ENCODE measurements at places on chromosomes 11 and 22.

- DNase-seq, result peak; percentile 36
Observed at GRCh38 chr11:95922536-95923438, 1.1 kb downstream of the MTMR2 start.

GRCh38 chr11:106398502-106399075, 321.1 kb downstream of the AASDHPPT start:
- no peak for DNase-seq

DNA sequence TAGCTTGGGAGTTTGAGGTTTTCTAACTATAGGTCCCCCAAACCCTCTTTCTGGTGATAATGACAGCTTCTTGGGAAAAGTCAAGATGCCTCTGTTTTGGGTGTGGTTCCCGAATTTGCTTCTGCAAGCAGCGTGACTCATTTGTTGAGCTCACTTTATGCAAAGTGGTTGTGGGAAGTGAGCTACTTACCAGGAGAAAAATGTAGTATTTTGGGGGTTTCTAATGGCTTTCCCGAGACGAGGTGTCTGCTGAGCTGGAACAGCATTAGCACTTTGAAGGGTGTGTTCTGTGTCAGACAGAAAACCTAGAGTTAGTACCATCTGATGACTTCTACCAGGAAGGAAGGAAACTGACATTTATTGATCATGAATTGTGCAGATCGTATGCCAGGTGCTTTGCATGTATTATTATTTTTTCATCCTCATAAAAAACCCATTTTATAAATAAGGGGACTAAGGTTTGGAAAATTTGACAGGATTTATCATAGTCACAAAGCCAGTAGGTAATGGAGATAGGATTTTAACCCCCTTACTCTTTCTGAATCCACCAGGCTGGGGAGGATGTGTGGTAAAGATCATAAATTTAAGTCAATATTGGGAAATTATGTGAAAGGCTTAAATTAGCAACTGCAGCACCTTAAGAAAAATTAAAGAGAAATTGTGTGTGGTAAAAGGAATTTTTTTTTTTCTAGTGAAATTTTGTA, 108.8 kb upstream of the CD44 start:
- no peak for DNase-seq

GRCh38 chr11:72869831-72870230, 55.6 kb downstream of the ATG16L2 start:
- no peak for DNase-seq

- peak; percentile 23 for DNase-seq
Observed at GRCh38 chr11:67504950-67505581, at the start of gene PITPNM1. TSS of gene PITPNM1 (minus strand) at chr11:67505363. CDS start at chr11:67504180, 1,183 bp downstream.

- no peak for DNase-seq
Observed at GRCh38 chr11:69566001-69566400, 75.0 kb upstream of the CCND1 start.

DNA sequence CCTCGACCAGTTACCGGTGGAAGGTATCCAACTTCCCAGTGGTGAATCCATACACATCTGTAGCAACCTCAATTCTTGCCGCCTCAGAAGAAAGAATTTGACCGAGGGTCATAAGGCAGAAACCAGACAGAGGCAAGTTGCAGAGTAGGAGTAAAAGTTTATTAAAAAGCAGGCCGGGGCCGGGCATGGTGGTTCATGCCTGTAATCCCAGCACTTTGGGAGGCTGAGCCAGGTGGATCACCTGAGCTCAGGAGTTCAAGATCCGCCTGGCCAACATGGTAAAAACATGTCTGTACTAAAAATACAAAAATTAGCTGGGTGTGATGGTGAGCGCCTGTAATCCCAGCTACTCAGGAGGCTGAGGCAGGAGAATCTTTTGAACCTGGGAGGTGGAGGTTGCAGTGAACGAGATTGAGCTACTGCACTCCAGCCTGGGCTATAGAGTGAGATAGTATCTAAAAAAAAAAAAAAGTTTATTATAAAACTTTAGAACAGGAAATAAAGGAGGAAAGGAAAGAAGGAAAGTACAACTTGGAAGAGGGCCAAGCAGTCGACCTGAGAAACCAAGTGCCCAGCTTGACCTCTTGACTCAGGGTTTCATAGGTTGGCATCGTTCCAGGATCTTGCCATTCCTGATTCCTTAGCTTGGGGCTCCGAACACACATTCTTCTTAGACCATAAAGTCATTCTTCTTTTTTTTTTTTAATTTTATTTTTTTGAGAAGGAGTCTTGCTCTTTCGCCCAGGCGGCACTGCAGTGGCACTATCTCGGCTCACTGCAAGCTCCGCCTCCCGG, 27.8 kb downstream of the RGL4 start:
- no peak for DNase-seq

- no peak for DNase-seq
Observed at GRCh38 chr11:98766903-98767302, 253.8 kb upstream of the CNTN5 start.

DNA sequence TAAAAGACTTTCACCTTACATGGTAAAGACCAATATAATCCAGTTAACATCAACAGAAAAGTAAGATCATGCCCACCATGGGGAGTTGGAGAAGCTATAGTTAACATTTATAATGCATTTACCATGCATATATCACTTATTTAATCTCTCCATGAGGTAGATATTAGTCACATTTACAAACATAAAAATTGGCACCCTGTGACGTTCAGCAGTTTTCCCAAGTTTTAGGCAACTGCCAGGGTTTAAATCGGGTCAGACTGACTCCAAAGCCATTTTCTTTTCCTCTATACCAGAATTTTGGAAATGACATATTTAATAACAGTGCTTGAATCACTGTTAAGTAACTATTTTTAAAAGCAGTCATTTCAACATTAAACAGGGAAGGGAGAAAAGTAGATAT, 266.3 kb downstream of the DDX10 start:
- no peak for DNase-seq

- DNase-seq, result no peak
Observed at GRCh38 chr11:72373163-72373562, 61.2 kb downstream of the CLPB start.

DNA sequence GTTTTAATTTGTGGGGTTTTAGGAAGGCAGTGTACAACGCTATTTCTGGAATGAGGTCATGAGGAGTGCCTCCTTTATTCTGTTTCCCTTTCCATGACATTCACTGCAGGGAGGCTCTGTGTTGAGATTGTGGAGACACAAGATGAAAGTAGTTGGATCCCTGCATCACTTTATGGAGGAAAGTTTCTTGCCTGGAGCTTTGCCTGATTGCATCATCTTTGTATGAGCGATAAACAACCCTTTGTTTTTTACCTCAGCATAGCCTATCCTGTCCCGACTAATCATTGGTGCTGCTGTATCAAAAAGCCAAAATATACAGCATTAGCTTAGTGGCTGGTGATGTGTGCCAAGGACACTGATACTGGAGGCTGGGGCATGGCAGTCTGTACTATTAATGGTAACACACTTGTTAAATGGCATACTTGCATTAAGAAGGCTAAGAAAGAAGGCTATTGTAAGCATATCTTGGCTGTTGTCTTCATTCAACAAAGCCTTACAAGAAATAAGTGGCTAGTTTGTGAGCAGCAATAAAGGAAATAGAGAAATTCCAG, 31.2 kb upstream of the SLC5A4 start:
- DNase-seq, result no peak

All from KBM-7 (cell line).